ENCODE measurements at places on chromosomes 5 and 9.

DNA sequence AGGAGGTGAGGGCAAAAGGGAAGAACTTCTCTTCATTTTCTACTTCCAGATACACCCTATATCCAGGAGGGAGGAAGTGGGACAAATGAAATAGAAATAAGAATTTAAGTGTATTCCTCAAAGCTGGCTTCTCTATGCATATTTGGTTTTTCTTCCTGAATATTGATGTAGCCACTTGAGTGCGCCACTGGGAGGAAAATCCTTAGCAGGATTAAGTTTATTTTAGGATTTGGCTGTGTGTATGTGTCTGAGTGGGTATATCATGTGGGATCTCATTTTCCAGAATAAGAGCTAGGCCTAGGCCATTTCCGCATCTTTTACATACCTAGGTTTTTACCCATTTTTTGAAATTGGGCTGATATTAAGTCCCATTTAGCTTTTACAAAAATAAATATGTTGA lies 42.5 kb downstream of the MAP1B start:
- DNase-seq = no peak

DNA sequence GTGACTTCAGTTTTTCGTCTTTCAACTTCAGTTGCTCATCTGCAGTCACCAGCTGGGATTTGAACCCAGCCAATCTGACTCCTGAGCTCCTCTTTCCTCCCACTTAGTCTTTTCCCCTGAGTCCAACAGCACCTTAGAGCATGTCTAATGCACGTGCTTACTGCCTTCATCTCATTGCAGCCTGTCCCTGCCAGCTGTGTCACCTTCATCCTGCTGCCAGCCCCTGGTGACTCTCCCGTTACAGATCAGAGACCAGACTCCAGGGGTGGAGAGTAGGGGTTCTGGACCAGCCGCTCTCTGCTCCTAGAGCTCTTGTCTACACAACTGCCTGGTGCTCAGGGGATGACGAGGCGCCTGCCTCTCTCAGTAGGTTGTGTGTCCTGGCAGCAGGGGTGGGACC lies 132.9 kb upstream of the LMX1B start:
- DNase-seq = no peak

DNA sequence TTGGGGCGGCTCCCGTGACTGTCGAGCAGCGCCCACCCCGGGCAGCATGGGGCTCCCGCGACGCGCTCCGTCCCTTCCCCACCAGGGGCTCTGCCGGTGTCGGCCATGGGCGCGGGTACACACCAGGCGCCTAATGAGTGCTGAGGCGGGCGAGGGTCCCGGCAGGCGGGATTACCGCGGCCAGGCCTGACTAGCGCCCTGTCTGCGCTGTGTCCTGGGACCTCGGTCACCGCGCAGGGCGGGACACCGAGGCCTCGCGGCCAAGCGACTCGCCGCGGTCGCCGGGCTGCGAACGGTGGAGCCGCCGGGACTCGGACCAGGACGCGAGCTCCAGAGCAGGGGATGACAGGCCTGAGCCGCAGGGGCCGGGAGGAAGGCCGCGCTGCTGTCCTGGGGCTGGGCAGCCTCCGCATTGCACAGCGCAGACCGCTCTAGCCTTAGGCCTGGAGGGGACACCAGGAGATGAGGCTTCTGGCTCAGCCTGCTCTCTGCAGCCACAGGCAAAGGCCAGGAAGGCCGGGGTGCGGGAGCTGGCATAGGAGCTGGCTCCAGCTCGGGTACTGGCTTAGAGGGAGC lies 14.1 kb downstream of the LCN10 start:
- no peak for DNase-seq

DNA sequence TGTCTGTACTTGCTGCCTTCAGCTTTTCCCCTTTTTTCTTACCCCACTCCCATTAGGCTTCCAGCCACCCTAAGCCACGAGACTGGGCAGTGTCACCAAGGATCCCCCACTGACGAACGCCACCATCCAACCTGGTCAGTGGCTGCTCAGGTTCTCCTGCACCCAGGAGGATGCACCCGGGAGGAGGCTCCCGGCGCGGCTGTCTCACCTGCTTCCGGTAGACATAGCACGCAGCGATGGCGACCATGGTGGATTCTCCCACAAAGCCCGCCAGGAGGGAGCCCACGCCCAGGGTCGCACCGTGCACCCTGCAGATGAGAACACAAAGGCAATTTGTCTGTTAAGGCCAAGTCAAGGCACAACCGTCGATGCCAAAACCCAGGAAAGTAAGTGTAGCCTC lies 48.1 kb downstream of the OTULIN start:
- DNase-seq = no peak

DNA sequence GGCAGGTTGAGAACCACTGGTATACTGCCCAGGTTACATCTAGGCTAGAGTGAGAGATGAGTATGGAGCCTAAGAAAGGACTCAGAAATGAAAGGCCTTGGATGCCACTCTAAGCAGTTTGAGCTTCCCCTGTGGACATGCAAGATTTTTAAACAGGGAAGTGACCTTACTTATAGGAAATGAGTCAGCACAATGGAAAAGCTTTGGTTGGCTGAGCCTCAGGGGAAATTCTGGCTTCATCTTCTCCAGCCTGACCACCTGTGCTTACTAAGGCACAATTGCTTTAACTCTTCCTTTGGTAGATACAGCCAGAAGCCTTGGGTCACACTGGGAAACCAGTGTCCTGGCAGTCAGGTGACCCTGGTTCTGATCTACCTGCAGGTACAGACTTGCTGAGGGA lies 380.2 kb upstream of the ZNF462 start:
- DNase-seq = no peak

DNA sequence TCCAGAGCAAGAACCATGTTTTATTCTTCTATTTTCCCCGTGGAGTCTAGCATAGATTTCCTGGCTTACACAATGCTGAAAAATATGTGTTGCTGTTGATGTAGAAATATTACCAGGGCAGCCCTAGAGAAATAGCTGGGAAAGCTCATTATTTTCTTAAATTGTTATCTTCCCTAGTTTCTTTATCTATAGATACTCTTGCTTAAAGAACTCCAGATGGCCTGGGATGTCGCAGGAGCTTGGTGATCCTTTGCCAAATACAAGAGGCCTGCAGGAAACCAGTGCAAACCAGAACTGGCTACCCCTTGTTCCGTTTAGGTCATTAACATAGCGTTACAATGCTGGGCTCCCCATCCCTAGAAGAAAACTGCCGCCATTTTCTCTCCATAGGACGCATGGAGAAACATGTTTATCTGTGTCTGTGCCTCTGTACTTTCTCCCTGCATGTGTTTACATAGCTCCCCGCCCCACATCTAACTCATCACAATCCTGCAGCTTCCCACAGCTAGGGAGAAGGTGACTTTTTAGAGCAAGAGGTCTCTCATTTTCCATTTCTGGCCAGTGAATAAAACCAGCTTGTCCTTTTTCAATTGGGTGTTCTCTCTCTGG lies 6.4 kb downstream of the PRLR start:
- DNase-seq = no peak

- DNase-seq = no peak
These were observed 111.7 kb upstream of the C6 start for GRCh38 chr5:41325074-41325473.

DNA sequence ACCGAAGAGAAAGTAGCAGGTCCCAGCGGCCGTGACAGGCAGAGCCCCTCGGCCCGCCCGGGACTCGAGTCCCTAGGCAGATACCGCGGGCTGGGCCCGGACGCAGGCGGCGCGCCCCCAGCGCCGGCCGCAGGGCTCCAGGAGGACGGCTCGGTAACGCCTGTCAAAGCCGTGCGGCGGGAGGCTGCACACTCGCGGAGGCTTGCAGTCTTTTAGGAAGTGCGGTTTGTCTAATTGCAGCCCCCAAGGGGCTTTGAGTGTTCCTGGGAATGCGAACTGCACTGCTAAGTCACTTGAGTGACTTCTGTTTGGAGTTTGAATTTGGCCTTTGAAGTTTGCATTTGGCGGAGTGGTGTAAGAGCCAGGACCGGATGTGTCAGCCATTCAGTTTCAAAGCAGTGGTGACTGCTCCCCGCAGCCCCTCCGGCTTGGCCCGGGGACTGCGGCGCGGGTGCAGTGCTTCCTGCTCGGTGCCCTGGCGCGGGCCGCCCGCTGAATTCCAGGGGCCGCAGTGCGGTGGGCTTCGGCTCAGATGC lies 1.3 kb downstream of the MAP3K1 start:
- peak; percentile 74 for DNase-seq

GRCh38 chr5:43141211-43141610 lies 20.5 kb downstream of the ZNF131 start:
- DNase-seq = no peak

DNA sequence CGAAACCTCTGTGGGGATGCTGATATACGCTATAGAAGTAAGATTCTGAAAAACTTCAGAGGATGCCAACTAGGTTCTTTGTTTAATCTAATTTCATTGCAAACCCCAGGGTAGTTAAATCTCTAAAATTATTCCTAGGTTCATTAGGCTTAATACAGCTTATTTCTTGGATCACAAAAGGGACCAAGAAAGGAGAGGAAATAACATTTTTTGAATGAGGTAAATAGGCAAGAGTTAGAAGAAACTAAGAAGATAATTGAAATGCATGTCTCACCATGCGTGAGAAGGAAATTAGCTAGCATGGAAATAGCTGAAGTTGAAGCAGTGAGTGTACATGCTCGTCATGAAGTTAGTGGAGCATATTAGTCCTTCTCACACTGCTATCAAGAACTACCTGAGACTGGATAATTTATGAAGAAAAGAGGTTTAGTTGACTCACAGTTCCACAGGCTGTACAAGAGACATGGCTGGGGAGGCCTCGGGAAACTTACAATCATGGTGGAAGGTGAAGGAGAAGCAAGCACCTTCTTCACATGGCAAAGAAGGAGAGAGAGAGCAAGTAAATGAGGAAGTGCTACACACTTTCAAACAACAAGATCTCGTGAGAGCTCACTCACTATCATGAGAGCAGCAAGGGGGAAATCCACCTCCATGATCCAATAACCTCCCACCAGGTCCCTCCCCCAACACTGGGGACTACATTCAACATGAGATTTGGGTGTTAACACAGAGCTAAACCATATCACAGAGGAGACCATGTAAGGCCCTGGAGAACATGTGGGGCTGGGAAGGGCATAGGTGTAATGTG lies 125.1 kb upstream of the OSMR start:
- no peak for DNase-seq

DNA sequence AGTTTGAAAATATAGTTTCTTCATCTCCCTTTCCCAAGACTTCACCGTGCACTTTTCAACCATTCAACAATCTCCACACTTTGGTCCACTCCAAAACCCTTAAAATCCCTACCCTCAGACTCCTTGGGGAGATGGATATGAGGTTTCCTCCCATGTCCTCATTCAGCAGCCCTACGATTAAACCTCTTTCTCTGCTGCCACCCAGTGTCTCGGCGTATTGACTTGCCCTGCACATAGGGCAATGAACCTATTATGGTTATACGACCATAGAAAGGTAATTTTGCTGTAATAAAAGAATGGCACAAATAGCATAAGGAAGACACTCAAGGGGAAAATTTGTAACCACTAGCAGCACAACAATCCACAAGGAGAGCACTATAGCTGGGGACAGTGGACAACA lies 803.5 kb downstream of the TLE1 start:
- DNase-seq = no peak

GRCh38 chr5:83494087-83494620 lies 22.6 kb downstream of the VCAN start:
- no peak for DNase-seq

GRCh38 chr5:607541-608428 lies 4.4 kb upstream of the CEP72 start:
- DNase-seq = peak; percentile 74

DNA sequence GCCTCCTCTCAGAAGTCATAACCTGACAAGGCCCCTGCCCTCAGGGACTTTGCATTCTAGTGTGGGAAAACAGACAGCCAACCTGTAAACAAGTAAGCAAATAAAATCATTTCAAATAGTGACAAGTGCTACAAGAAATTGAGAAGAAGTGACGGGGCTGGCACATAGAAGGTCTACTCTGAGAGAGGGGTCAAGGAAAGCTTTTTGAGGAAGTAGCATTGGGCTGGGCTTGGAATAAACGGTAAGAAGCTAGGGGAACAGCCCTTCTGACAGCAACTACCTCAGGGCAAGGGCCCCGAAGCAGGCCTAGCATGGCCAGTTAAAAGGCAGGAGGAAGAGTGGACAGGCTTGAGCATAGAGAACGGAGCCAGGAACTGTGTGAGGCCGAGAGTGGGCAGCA lies 4.8 kb upstream of the SLC2A8 start:
- no peak for DNase-seq

DNA sequence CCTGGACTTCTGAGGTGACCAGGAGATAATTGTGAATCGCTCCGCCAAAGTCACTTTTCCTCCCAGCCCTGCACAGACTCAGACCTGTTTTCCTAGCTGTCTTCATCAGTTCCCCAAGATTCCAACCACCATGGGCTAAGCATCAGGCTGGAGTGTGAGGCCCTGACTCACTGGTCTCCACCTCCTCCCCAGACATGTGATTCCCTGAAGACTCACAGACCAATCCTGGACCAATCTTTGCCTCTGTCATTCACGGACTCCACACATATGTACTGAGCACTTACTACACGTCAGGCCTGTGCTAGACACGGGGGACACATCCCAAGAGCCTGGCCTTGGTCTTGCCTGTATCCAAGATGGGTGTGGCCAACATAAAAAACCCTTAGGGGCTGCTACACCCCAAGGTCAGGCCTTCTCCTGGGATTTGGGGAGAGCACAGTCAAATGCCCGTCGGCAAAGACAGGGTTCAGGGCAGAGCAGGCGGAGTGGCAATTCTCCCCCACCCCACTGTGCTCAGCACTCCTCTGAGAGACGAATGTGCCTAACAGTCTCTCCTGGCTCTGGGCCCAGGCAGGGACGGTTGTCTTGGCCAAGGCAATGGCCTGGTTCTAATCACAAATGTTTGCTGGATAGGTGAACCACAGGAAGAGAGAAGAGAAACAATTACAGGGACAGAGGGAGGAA lies 11.9 kb downstream of the EEIG1 start:
- DNase-seq = no peak

DNA sequence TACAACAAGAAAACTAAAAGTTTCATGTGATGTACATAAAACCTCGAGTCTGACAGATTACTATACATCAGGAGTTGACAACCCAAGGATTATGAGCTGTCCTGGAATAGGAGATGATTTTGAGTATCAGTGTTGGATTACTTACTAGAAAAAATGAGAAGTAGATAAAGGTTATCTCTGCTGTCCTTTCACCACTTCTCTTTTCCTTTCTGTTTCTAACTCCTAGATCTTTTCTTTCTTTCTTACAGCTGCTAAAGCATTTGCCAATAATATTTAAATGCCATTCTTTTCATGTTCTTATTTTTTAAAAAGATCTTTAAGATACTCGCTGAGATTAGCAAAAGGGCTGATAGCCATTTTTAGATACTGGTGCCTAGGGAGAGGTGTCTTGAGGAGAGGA lies 14.8 kb downstream of the RBM27 start:
- DNase-seq = no peak

- DNase-seq = no peak
These were observed 148.2 kb upstream of the FSTL4 start for GRCh38 chr5:133760532-133760931.

All from GM13976 (cell line).